ENCODE measurements at places on chromosomes 11 and 22. TPM values are rescaled to one million over a fixed set of nuclear protein-coding genes. Genes with fewer than 3 reads are reported as not detected.

ARHGAP32 gene
- total RNA-seq: 17.5 TPM

DNA sequence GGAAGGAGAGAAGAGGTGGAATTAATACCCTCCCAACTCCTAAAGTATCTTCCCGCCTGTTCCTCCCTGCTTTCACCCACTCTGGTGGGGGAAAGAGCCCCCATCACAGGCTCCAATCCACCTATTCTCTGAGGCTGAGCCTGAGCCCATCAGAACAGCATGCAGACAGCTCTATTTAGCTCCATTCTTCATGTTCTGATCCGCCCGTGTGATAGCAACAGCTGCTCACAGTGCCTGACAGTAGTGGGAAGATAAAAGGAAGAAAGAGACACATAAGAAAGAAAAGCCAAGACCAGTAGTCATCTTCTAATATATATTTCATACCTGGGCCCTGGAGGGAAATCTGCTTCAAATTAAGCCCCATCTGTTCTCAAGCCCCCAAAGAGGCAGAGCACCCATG, 80.3 kb upstream of the AKIP1 start:
- DNase-seq: no peak

GRCh38 chr11:14974515-14975251, 2.5 kb upstream of the CALCA start:
- no peak for DNase-seq

DNA sequence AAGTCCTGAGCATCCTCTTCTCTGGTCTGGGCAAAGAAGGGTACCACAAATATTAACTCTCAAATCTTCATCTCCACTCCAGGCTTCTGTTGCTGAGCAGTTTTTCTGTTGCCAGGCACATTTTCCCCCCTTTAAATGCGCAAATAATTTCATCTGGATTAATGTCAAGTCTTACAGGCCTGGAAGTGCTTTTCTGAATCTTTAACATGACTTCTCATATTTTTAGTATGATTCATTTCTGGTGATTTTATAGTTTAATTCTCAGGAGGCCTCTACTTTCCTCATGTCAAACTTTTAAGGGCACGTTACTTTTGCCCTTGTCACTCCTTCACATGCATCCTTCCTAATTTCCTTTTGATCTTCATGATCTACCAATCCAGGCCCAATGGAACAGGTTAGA, 510.2 kb downstream of the METTL15 start:
- no peak for DNase-seq

DNA sequence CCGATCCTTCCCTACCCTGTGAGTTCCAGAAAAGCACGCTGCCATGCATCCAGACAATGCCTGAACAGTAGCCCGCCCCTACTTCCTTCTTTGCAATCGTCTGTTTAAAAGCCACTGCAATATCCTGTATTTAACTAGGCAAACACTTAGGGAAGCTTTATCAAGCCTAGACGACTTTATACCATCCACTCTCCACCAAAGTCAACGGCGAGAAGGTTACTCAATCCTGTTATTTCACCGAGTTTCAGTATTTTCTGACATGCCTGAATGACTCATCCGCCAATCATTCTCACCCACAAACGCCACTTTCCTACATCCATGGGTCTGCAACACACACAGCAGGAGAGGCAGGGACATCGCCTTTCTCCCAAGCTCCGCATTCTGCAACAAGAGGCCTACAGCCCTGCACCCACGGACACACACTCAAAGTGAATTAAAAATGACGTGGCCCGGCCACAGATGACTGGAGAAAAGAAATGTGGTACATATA, 9.3 kb downstream of the CELSR1 start:
- peak; percentile 94 for DNase-seq
